Right hindlimb (tissue), 1 donor: ENCODE measurements at places on chromosomes 5 and 9.

DNA sequence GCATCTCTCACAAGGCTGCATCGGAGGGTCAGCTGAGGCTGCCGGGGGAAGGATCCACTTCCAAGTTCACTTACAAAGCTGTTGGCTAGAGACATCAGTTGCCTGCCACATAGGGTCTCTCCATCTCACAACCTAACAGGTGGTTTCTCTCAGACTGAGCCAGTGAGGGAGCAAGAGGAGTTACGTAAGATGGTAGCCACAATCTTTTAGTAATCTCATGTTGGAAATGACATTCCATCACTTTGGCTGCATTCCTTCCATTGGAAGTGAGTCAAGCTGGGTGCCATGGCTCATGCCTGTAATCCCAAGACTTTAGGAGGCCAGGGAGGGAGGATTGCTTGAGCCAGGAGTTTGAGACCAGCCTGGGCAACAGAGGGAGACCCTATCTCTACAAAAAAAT is 7.4 kb upstream of the GRK6 start:
- DNase-seq: no peak

- no peak for DNase-seq
These were observed 287.9 kb downstream of the AGTPBP1 start for GRCh38 chr9:85453850-85454249.

DNA sequence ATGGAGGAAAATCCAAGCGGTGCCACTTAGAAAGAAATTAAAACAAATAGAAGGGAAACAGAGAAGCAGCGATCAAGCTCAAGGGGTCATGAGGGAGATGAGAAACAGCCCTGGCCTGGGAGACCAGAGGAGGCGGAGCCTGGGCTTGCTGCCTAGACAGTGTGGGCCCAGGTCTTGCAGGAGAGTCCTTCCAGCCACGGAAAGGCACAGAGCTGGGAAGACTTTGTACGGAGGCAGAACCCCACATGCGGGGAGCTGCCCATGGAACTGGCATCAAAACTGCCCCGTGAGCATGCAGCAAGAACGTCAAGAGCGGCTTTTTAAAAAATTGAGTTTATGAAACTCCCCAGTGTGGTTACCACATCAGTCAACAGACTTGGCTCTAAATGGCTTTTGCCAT is 119.4 kb downstream of the IRX1 start:
- DNase-seq: no peak

DNA sequence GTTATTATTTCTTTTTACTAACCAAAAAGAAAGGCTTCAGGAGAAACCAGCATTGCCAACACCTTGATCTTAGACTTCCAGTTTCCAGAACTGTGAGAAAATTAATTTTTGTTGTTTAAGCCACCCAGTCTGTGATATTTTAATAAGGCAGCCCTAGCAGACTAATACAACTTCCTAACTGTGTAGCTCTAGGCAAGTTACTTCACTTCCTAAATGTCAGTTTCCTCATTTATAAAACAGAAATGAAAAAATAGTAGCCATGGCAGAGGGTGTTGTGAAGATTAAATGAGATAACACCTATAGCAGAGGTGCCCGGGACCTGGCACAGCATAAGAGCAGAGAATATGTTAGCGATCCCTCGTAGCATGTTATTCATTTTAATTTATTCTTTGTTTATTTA is 66.6 kb upstream of the HAND1 start:
- no peak for DNase-seq

- no peak for DNase-seq
These were observed 77.6 kb downstream of the KIF4B start for GRCh38 chr5:155091063-155091648.

DNA sequence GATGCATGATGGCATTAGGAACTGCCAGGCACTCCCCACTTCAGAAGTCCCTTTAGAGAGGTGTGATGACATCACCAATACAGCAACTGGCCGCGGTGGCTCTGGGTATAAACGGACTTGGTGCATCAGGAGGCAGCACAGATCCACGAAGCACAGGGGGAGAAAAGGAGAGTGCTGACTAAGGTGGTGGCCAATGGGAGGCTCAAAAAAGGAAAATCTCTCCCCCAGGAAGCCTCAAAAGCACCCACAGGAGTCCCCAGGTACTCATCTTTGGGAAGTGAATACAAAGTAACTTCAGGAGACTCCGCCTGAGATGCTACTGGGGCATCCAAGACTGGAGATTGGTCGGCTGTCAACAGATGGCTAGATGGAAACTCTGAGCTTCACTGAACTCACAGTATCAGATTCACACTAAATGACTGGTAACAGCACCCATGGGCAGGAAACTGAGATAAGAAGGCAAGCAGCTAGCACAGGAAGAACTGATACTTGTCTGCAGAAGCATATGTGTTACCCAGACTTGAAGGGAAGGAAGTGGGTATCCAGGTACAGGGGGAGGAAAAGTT is 7.6 kb downstream of the TTC39B start:
- no peak for DNase-seq

DNA sequence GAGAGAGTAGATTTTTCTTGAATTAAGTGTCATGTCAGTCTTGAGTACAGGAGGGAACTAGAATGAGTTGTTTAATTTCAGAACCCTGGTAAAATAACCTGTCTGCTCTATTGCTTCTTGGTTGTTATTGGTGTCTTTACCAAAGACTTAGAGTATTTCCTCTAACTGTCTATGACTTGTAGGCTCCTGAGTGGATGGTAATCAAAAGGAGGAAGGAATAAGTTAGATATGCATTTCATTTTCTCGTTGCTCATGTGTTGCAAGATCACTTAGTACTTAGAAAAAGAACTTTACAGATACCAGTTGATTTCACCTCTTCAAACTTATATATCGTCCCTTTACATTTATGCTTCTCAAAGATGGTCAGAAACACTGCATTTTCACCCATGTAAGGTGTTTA is 31.1 kb downstream of the UHRF2 start:
- no peak for DNase-seq

DNA sequence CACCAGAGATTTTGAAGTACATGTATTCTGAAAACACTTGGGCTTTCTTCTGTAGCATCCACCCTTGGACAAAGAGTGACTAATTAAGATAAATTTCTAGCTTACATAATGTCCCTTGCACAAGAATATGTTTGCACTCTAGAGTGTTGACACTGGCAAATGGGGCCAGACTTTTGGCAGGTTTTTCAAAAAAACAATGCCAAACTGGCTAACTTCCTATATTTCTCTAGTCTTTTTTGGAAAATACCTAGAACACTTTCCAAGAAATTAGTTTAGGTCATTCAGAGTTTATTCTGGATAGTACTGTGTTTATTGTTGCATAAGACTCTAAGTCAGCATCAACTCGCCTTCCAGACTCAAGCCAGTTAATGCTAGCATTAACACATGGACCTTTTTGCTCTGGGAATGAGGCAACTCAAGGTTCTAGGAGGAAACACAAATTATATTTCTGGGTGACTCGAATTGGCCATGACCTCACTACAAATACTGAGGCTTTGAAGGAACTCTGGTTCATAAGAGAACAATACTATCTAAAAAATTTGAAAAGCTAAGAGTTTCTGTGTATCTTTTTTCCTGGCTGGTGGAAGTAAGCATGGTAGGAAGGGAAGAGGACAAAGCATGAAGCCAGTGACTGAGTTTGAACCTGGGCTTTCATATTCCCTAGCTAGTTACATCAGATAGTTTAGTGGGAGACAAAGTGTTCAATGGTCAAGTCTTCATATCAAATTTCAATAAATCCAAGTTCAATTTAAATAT is 101.6 kb downstream of the NREP start:
- DNase-seq: no peak

GRCh38 chr5:136772491-136772890 is 407.1 kb upstream of the TRPC7 start:
- no peak for DNase-seq
